ENCODE measurements at places on chromosomes 7 and 10. TPM values are rescaled to one million over a fixed set of nuclear protein-coding genes. Genes with fewer than 3 reads are reported as not detected.
A peak's percentile ranks its signal among the peaks of the same experiment; 100 is the strongest.

PRXL2A gene
- total RNA-seq = 18.8 TPM

SSMEM1 gene
- 0.06 TPM for total RNA-seq

FAM149B1 gene
- total RNA-seq = 36.7 TPM

VWA2 gene
- total RNA-seq = 0.15 TPM

EIF4H gene
- total RNA-seq = 254 TPM

DNA sequence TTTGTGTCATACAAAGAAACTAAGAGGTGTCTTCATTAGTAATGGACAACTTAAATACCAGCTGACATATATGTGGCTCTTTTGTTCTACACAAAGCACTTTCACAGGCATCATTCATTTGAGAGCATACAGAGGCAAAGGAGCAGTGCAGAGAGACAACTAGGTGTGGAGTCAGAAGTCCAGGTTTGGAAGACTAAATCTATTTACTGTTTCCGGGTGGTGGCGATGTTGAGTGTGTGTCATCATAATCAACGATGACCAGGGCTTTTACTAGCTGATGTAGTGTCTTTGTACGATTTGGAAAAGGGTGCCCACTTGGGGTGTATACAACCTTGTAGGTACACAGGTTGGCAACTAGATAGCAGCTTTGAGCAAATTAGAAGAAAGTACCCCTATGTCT is 195.5 kb upstream of the CCDC6 start:
- no peak for DNase-seq

DNA sequence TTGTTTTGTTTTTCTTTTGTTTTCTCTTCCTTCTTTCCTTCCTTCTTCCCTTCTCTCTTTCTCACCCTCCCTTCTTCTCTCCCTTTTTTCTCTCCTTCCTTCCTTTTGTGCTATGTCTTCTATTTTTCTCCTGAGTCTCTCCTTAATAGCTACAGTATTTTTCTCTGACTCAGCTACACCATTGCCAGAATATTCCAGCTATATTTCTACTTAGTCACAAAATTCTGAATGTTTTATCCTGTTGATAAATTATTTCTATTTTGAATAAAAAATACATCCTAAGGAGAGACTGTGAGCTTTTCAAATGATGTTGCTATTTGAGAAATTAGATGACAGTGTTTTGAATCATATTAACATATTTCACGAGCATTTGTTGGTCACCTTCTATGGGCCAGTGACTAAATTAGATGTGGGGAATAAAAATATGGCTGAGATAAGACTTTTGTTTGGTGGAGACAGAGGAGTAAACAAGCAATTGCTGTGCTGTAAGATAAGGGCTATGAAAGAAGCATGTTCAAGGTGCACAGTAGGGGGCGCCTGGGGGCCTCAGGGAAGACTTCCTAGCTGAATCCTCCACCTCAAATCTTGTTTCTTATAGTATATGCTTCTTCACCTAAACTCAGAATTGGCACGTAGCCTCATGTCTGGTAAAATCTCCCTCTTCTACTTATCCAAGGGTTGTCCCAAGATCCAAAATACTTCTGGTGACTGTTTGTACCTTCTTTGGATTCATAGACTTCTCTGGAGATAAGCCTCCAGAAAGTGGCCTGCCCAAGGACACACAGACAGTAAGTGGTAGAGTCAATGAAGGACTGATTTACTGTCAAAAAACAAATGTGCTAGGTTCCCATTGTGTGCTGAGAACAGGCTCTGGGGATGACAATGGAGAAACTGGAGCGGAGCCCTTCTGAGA is 115.5 kb upstream of the CREB5 start:
- no peak for DNase-seq

DNA sequence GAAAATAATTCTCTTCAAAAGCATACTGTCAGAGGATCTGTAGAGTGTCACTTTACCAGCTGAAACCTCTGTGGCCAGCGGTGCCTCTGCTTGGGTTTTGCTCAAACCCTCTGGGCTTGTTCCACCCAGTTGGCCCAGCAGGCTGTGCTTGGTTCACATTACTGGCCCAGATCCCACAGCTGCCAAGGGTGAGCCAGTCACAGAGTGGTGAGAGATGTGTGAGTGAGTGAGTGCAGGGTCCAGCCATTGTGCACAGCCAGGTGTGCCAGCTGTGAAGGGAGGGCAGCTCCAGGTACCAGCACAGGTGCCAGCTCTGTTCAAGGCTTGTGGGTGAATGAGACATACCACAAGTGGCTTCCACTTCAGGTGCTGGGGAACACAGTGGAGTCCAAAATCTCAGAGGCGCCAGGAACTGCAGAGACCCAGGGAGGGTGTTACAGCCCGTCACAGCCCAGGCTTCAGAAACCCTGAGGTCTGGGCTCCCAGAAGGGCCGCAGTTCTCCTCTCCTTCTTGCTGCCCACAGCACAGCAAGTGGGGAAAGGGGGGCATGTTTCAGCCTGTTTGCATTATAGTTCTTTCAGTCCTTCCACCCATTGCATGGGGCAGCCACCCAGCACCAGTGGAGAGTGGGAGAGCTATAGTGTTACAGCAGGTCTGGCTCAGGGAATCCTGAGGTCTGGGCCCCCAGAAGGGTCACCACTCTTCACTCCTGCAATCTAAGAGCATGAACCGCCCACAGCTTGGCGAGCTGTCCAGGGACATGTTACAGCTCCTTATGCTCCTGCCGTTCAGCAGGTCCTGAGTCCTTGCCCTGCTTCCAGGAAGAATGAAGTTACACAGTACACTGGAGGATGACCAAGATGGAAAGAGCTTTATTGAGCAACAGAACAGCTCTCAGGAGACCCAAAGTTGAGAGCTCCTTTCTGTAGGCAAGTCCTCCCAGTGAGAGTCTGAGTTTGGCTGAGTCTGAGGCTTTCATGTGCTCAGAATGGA is 931.7 kb upstream of the SORCS1 start:
- no peak for DNase-seq

GRCh38 chr7:139915268-139915863 is 86.3 kb downstream of the TBXAS1 start:
- no peak for DNase-seq

GRCh38 chr7:23003505-23004246 is 10.3 kb downstream of the HYCC1 start:
- no peak for DNase-seq

DNA sequence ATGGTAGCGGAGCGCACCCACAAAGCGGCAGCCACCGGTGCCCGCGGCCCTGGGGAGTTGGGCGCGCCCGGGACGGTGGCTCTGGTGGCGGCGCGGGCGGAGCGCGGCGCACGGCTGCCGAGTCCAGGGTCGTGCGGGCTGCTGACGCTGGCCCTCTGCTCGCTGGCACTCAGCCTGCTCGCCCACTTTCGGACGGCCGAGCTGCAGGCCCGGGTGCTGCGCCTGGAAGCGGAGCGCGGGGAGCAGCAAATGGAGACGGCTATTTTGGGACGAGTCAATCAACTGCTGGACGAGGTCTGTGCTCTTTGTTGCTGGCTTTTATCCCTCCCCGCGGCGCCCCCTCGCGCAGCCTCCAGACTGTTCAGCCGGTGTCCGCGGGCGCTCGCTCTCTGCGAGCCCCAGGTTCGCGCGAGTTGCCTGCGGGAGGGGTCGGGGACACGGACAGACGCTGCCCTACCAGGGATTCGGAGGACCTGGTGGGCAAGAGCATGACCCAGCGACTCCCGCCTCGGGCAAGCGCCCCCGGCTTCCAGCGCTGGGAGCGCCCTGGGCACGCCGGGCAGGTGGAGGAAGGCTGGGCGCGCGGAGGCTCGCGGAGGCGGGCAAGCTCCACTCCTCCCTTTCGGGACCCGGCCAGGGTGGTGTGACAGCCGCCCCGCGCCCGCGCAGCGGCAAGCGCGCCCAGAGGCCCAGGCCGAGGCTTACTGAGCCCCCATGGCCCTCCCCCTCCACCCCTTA is 887 bp downstream of the COL13A1 start:
- no peak for DNase-seq

DNA sequence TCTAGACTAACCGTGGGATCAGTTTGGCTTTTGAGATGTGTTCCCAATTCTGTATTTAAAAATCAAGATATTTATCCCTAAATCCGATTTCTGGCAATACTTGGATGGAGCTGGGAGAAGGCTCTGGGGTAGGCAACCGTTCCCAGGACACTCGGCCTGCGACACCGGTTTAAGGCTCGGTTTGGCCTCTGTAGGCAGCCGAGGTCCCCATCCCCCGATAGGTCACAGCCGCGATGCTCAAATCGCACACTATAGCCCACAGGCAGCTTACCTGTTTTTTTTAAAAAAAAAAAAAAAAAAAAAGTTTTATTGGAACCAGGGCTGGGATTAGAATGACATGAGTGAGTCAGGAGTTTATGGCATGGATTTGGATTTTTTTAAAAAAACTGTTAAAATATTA is 729 bp upstream of the TAF3 start:
- no peak for DNase-seq

DNA sequence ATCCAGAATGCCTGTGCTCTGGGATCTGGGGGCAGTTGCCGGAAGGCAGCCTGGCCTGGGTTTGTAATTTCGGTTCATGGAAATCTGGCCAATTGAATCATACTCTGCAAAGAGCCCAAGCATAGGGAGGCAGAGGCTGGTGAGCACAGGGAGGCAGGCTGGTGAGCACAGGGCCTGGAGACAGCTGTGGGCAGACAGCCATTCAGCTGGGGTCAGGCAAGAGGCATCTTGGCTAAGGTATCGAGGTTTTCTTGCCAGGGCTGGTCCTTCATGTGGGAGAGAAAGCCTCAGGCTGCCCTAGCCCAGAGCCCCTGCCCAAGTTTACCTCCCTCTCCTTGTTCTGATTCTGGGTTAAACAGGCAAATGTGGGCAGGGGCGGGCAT is 63.7 kb upstream of the BAIAP2L1 start:
- DNase-seq = no peak

DNA sequence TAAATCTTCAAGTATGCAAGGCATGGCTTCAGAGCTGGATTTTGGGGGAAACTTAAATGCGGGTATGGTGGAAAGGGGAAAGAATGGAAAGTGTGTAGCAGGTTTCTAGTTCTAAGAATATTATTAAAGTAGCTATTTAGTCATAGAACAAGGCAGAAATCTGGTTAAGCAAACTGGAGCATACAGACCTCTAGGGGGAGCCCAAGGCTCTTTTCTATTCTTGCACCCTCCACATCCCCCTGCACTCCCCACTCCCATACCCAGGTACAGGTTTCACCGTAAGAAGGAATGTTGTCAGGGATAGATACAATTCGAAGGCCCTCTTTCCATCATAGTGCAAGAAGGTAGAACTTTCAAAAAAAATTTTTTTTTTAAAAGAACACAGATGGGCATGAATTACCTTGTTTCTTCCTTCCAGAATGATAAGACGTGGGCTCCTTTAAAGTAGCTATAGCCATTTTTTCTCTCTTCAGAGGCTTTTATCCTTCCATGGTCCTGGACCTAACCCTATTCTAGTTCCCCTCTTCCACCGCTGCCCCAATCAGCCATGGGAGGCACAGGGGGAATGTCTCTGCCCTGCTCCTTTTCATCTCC is 41.5 kb upstream of the SMIM30 start:
- peak; percentile 35 for DNase-seq

DNA sequence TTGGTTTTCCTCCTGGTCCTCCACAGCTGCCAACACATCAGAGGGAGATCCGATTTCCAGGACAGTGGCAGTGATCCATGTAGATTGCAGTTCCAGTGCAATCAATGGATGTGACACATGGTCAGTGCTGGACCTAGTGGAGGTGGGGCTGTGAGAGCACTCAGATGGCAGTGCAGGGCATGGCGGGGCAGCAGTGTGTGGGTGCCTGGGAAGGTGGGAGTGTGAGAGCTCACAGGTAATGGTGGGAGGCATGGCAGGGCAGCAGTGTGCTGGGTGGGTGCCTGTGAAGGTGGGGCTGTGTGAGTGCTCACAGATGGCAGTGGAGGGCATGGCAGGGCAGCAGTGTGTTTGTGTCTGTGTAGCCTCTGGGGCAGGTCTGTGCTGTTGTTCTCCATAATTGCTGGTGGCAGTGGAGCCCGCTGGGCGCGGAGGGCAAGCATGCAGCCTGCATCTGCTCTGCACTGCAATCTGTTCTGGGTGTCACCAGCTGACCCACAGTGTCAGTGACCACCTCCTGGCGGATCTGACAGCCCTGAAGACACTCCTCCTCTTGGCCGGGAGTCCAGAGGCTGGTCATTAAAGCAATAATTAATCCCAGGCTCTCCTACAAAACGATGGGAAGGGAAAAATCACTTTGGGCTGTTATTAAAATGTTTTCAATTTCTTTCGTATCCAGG is 8.6 kb upstream of the ADARB2 start:
- no peak for DNase-seq

GRCh38 chr10:88881922-88882645 is 2.0 kb downstream of the STAMBPL1 start:
- DNase-seq = no peak

DNA sequence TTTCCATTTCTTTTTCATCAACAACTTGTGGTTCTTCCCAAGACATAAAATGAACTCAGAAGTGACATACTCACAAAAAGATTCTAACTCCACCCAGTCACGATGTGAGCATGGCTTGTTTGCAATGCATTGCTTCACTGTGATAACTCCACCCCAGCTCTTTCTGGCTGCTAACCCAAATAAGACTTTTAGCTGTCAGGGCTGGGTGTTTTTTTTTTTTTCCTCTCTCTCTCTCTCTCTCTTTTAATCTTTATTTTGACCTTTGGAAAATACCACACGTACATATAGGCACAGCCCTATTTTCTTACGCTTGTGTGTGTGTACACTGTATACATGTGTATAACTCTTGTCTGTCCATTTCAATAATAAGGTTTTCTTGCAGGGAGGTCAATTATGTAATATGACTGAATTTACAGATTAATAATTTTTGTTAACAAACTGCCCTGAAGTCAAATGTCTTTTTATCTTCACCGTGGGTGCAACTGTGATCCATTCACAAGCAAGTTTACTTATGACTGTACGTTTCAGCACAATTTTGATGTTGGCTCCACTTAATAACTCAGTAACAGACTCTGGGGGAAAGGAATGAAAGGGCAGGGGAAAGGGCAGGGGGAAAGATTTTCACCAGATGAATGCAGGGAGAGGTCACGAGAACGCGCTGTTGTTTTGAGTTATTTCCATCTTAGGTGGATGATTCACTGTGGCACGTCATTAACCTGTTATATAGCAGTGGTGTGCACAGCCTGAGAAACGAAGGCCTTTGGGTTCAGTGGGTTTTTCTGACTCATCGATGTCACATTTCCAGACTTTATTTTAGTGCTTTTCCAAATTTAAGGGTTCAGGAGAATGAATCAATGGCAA is 49.1 kb downstream of the APBB1IP start:
- DNase-seq = no peak

DNA sequence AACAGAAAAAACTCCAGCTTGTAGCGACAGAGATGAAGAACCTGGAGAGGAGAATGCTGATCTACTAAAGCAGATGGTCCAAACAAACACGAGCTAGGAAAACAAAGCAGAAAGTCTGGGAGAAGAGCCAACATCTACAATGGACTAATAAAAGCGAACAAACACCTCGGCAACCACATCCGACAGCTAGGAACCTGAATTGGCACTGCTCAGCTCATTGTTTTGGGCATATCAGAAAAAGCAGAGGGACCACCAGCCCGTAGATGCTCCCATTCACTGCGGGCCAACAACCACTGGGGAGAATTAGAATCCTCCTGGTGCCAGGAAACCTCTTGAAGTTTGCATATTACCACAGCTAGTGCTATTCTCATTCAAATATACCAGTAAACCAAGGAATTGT is 204.7 kb downstream of the NXPH1 start:
- no peak for DNase-seq
